Stimulated activated CD4-positive, alpha-beta T cell treated with anti-CD3 and anti-CD28 coated beads, TNF-alpha, amount 100 ng/mL, for 4 hours (primary cell): ENCODE measurements at places on chromosomes 4 and X.

GRCh38 chr4:119394826-119395225 lies 72.9 kb upstream of the FABP2 start:
- DNase-seq: no peak

GRCh38 chr4:73021634-73022033 lies 47.9 kb downstream of the COX18 start:
- DNase-seq: no peak

- DNase-seq: no peak
Measured at GRCh38 chr4:146978641-146979040, 33.0 kb upstream of the TTC29 start.

GRCh38 chr4:67638136-67638535 lies 62.8 kb downstream of the UBA6 start:
- DNase-seq: no peak

DNA sequence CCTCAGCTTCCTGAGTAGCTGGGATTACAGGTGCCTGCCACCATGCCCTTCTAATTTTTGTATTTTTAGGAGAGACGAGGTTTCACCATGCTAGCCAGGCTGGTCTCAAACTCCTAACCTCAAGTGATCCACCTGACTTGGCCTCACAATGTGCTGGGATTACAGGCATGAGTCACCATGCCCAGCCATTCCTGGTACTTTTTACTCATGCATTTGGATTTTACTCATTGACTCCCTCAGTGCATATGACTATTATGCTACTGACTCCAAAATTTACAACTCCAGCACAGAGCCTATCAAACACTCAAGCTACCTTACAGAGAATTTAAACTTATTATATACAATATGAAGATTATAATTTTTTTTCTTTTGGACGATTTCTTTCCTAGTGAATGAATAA lies 199.9 kb downstream of the CXXC4 start:
- no peak for DNase-seq

DNA sequence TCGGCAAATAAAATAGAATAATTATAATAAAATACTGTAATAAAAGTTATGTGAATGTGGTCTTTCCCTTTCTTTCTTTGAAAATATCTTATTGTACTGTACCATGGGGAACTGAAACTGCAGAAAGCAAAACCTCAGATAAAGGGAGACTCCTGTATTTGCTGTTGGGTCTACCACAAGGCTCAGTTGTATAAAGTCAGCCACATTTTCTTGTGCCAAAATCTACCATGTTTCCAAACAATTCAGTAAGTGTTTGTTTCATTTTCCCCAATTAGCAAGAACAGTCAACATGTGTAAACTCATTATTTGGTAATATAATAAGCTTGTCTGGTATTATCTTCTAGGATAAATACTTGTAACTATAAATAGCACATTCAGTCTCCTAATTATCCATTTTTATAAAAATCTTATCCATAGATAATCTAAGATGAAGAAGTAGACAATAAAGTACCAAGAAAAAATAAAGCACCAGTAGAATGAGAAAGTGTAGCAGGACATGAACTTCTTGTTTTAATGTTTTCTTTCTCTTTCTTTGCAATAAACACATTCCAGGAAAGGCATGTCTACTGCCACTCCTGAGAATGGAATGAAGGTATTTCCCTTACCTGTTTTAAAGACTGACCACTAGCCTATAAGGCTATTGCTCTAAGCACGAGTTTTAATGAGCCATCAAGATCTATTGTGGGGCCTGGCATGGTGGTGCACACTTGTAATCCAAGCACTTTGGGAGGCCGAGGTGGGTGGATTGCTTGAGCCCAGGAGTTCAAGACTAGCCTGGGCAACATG lies 15.0 kb upstream of the OTUD4 start:
- no peak for DNase-seq

- no peak for DNase-seq
Measured at GRCh38 chrX:93874554-93874953, 200.5 kb downstream of the FAM133A start.
